ENCODE measurements at places on chromosomes 11 and 22. TPM values are rescaled to one million over a fixed set of nuclear protein-coding genes. Genes with fewer than 3 reads are reported as not detected.

DNA sequence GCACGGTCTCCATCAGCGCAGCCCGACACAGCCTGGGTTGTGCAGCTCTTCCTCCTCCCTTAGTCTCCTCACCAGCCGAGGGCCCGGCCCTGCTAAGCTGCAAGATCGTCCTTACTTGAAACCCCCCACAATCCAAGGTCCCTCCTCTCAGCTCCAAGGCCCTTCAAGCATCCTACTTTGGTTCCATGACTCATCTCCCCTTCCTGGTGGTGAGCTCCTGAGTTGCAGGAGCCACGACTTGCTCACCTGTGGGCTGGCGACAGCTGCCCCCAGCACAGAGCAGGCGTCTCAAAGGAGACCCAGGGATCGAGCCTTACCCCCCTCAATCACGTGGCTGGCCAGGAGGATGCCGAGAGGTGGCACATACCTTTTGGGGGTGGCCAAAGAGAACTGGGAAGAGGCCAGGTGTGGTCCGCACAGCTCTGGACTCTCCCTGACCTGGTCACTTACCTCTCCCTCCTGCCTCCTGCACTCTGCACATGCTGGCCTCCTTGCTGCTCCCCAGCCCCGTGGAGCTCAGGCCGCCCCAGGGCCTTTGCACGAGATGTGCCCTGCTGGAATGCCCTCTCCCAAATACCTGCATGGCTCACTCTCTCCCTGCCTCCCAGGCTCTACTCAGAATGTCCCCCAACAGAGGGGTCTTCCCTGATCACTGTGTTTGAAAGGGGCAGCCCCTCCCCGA, 35.2 kb upstream of the FADD start:
- no peak for DNase-seq

- DNase-seq: no peak
Observed at GRCh38 chr11:13140028-13140870, 131.1 kb downstream of the RASSF10 start.

DNA sequence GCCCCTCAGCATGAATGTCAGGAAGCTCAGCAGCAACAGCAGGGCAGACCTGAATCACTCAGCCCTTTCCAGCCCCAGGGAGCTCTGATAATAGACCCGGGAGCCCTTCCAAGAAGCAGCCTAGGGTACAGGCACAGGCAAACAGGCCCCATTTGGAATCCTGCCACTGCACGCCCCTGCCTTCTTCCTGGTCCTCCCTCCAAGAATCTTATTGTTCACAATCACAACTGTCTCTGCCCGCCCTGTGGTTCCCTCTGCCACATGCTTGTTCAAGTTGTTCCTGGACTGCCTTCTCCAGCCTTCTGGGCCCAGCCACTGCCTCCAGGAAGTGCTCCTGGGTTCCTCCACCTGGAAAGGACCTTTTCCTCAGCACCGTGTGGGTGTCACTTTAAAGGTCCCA, 54.6 kb downstream of the LRRC32 start:
- DNase-seq: no peak

DNA sequence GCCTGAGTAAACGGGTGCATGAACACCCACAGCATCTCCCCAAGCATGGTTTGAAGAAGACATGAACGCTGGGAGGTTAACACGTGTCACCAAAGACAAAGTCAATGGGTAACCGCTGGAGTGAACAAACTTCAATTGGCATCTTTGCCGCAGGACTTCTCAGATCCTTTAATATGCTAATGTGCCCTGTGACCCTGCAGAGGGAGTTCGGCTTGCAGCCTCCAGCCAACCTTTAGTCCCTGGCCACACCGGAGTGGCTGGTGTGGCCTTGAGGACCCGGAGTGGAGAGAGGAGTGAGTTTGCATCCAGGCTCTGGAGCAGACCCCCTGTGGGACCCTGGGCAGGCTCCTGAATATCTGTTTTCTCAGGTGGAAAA, 57.0 kb downstream of the FLRT1 start:
- no peak for DNase-seq

DNA sequence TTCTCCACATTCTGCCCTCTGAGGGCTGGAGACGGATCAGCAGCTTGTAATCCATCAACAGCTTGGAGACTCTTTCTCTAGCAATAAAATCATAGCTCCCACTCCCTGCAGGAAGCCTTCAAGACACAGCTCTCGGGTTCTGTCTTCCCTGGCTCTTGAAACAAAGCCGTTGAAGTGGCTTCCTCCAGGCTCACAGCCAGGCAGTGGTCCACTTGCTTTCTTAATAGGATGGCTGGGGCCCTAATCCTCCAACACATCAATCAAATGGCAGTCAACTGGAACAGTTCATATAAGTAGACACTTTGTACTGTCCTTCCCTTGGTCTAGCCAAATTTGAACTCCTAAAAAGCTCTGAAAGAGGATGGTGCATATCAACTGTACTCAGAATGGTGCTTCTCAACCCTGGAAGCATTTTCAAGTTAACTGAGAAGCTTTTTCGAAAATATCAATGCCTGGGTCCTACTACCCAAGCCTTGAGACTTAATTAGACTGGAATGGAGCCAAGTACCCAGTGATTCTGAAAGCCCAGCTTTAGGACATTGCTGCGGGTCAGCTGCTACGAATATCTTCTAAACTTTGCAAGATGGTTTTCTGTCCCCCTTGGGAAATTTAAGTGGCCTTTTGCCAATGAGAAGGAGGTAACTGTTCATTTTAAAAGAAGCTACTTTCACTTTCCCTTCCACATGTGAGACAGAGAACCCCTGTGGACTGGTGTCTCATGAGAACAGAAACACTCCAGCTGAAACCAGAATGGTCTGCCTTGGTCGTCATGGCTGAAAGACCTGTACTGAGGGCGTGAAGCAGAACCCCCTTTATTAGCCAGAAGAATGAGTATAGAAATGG, 74.7 kb downstream of the SC5D start:
- DNase-seq: peak; percentile 57

DNA sequence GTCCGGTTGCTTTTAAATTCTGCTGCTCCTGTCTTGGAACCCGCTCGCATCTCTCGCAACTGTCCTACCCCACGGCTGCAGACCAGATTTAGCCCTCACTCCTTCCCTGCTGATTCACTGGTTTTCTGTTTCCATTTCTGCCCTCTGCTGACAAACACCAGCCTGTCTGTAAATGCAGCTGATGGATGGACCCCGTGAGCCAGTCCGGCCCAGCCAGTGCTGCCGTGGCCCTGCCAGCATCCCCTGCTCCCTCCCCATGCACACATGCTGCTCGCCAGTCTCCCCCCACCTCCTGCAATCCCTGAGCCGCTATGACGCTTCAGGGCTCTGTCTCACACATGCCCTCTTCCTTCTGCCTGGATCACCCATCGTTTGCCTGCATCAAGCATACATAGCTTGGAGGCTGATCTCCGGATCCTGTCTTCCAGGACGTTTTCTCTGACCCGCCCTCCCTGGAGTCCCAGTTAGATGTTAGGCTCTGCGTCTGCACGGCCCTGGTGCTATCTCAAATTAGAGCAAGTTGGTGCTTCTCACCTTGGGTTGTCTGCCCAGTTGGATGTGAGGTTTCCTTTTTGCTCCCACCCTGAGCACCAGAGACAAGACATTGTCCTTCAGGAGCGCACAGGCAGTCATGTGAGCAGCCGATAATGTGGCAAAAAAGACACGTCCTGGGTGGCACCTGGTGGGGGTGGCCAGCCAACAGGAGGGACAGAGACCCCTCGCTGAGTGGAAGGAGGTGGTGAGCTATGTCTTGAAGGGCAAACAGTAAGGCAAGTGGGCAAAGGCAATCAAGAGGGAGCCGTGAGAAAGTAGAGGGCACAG, 4.3 kb upstream of the ACR start:
- DNase-seq: peak; percentile 19

GRCh38 chr11:18721561-18722292, 4.3 kb downstream of the IGSF22 start:
- peak; percentile 56 for DNase-seq

- DNase-seq: no peak
Observed at GRCh38 chr11:125468852-125469251, 27.2 kb downstream of the FEZ1 start.

- DNase-seq: no peak
Observed at GRCh38 chr11:67432655-67433349, 4.5 kb downstream of the RPS6KB2 start.

GRCh38 chr22:41636467-41636866, 15.4 kb downstream of the XRCC6 start:
- DNase-seq: no peak

DNA sequence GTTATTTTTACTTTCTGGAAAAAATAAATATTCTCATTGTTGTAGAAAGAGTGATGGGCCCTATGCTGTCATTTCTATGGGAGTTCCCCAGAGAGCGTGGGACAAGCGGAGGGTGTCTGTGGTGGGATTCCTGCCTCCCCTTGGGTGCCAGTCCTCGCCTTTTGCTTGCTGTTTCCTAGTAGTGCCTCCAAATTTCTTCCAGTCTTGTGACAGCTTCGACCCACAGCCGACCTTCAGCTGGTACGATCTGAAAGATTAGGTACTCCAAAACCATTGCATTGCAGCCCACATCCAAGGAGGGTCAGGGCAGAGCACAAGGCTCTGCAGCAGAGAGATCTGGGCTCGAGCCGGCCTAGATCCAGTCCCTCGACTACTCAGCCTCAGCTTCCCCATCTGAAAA, 58.9 kb upstream of the EMID1 start:
- no peak for DNase-seq

DNA sequence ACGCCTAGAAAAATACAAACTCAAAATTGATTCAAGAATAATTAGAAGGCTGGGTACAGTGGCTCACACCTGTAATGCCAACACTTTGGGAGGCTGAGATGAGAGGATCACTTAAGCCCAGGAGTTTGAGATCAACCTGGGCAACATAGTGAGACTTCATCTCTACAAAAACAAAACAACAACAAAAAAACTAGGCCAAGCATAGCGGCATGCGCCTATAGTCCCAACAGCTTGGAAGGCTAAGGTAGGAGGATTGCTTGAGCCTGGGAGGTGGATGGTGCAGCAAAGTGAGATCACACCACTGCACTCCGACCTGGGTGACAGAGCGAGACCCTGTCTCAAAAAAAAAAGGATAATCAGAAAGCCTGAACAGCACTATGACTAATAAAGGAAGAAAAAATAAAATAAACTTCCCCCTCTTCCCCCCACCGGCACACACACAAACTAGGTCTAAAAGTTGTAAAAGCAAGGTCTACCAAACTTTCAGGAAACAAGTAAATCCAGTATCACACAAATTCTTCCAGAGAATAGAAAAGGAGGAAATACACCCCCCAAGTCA, 35.8 kb downstream of the RRAS2 start:
- DNase-seq: no peak

DNA sequence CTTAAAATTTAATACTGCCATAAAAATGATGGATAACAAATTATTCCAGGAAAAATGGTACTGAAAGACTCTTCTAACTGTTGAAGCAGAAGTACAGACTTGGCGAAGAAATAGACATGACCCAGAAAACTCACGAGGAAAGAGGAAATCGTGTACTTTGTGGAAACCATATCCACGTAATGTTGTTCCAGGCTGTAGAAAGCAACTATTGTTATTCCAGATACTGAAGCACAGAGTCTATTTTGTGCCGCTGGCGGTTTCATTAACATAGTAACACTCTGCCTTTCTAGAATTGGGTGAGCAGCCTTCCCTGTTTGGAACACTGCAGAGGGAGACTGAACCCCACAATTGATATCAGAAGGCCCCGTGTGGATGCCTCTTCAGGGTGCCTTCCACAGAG, 310.6 kb downstream of the TBC1D22A start:
- DNase-seq: no peak

DNA sequence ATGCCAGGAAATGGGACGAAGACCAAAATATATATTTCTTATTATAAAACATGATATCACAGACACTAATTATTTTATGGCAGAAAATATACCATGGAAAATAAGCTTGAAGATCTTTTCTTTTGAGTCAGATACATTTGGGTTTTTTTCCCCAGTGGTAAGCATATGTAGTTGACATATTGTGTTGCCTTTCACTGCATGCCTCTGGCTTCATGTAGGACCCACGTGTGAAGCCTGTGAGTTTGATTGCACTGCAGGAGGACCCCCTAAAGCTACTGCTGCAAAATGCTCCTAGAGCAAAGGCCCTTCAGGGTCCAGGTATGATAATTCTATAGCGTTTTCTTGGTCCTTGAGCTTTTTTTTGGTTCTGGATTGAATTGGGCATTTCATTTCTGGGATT, 190.7 kb upstream of the KIRREL3 start:
- no peak for DNase-seq

DNA sequence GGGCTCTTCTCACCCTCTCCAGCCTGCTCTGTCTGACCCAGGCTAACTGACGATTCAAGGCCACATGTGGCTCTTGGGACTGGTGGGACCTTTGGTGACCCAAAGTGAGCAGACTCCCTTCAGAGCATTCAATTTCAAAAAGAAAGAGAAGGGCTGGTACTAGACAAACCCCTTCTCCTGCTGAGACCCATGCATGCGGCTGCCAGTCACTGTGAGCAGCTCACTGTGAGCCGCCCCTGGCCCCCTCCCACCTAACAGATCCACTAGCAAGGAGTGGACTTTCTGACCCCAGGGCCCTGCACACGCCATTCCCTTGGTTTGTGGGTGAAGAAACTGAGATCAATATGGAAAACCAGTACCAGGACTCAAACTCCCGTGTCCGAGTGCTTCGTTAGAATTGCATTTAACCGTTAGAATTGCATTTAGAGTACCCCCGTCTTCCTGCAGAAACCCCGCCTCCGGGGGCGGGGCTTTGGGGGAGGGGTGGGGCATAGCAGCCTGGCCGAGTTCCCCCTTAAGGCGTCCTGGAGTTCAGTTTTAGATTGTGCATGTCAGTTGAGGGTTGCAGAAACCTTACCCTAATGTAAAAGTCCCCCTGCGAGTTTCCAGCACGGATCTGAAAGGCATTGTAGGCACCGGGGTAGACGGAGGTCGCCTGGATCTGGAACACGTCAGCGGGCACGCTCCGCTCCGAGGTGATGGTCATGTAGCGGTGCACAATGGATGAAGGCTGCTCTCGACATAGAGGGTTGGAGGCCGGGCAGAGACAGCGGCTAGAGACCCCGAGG, 5.1 kb downstream of the EFEMP2 start:
- DNase-seq: no peak

DNA sequence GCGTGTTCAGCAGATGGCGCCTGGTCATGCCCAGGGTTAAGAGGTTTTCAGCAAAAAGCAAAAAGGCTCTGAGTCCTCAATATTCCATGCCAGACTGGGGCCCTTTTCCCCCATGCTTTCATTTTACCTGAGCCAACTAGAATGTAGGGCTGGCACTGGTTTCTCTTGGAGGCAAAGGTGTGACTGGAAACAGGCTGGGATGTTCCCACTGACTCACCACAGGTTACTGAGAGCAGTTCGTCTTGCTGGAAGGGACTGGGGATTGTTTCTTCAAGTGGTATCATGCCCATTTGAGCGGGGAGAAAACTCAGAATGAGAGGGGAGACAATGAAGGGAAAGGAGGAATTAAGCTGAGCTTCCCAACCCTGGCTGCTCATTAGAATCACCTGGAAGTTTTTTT, 243.9 kb downstream of the TENM4 start:
- DNase-seq: no peak

GRCh38 chr11:108221911-108222573, 396 bp downstream of the NPAT start:
- no peak for DNase-seq

GRCh38 chr11:118846181-118846935, 37.3 kb upstream of the CXCR5 start:
- no peak for DNase-seq

Gene MTCH2
- 44.9 TPM for total RNA-seq

Gene KRTAP5-11
- total RNA-seq: not detected

Gene POU2F3
- 2.1 TPM for total RNA-seq

Gene FAM180B
- 1.4 TPM for total RNA-seq

Gene OR52N4
- total RNA-seq: not detected

Gene KCNJ11
- 28.6 TPM for total RNA-seq

Gene TECTA
- total RNA-seq: 2.1 TPM

Gene SREBF2
- 47.6 TPM for total RNA-seq

Gene GSTT2B
- total RNA-seq: 5.8 TPM

Gene NOX4
- 2.7 TPM for total RNA-seq

All from tongue (tissue), 3 donors.